Cortex of kidney (tissue), 1 donor: ENCODE measurements at places on chromosomes 2 and 18.

GRCh38 chr2:151423760-151424159 is 14.1 kb downstream of the RIF1 start:
- DNase-seq: no peak

DNA sequence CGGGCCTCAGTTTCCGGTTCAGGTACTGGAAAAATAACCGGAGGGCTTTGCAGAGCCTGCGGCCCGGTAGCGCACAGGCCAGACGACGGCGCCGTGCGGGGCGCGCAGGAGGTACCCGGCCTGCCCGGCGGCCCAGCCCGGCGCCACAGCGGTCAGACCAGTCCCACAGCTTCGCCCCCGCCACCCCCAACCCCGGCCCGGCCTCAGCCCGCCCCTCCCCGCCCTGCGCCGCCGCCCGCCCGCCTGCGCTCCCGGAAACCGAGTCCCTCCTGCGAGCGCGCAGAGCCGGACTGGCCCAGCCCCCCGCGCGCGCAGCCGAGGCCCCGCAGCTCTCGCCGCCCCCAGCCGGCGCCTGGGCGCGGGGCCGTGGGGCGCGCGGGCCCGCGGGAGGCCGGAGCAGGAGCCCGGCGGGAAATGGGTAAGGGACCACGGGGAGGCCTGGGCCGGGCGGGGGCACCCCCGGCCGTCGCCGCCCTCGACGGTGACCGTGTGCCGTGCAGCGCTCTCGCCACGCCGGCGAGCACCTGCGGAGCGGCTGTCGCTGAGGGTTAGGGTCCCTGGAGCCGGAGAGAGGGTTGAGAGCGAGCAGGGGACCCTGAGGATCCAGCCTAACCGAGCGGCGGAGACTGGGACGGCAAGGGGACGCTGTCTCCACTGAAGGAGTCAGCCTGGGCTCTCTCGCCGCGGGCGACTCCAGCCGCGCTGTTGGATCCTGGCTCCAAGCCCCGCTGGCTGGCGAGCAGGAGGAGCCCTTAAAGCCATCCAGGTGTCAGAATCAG is 16.5 kb upstream of the PSD4 start:
- no peak for DNase-seq

GRCh38 chr2:203480623-203481022 is 54.5 kb downstream of the RAPH1 start:
- DNase-seq: no peak

DNA sequence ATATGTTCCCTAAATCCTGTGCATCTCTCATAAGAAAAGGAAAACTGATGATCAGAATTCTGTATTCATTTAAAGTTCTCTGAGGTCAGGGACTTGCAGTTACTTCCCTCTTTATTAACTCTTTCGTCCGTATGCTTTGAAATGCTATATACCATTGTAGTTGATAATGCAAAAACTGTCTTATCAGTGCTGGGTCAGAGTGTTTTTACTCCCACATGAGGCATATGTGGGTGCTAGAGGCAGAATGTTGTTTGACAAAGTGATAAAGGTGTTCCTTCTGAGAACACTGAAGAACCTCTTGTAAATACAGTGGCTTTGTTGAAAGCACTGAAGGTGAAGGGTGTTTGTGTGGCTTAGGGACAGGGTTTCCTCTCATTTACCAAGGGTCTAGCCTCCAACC is 136.5 kb upstream of the NFATC1 start:
- DNase-seq: no peak

GRCh38 chr18:12324991-12325725 is 17.1 kb downstream of the TUBB6 start:
- no peak for DNase-seq

DNA sequence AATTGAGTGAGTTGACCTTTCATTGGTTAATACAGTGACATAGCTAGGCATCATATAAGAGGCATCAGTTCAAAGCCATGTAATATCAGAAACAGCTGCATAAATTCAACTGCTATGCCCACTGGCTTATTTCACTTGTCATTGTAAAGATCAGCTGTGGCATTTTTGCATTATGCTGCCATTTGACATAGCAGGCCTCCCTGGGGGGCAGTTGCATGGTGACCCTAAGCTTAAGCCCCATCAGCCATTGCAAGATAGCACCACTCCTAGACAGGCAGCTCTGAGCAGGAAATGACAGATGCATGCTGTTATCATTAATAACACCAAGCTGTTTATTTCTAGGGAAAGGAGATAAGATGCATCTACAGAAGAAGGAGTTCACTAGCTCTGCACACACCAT is 233.4 kb upstream of the CNTNAP5 start:
- no peak for DNase-seq

DNA sequence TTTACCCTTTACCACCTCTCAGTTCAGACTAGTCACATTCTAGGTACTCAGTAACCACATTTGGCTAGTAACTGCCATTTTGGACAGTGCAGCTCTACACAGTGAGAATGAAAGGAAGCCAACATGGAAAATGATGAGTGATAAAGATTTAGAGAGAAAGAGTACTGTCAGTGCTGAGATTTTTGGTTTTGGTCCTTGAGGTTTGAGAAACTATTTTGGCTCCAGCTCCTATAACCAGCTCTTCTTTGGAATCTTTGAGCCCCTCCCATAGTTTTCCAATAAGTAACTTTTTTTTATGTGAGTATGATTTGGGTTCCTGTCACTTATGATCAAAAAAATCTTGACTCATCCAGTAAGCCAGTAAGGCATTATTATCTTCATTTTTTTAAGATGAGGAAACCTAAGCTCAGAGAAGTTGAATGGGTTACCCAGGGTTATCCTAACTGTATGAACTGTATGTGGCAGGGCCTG is 173.0 kb downstream of the BABAM2 start:
- no peak for DNase-seq

DNA sequence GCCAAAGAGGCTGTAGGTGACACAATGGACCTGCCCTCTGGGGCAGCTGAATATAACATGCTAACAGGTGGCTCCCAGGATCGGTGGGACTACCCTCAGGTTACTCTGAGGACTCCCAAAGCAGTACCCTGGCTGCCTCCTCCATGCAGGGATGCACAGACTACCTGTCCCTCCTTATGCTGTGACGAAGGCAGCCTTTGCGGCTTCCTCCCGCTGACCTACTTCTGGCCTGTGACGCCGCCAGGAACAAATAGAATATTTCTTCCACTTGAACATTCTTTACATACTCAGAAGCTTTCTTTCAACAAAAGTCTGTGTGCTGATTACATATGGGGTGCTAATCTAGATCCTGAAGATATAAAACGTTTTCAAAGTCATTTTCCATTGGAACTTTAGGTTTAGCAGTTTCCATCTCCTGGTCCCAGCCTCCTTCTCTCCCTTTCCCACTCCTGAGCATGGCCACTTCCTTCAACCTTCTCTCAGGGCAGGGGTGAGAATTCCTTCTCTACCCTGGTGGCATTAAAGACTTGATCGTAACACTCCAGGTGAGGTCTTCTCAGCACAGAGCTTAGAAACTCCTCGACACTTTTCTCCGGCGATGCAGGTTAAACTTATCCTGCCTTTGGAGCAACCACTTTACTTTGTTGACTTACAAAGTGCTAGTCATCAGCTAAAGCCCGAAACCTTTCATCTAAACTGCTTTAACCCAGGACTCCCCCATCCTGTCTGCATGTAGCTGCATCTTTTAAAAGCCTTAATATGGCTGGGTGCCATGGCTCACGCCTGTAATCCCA is 58.9 kb upstream of the STK17B start:
- no peak for DNase-seq

GRCh38 chr2:97742381-97742847 is 29.0 kb downstream of the ZAP70 start:
- no peak for DNase-seq

GRCh38 chr18:54775686-54776085 is 52.6 kb upstream of the RAB27B start:
- DNase-seq: no peak

DNA sequence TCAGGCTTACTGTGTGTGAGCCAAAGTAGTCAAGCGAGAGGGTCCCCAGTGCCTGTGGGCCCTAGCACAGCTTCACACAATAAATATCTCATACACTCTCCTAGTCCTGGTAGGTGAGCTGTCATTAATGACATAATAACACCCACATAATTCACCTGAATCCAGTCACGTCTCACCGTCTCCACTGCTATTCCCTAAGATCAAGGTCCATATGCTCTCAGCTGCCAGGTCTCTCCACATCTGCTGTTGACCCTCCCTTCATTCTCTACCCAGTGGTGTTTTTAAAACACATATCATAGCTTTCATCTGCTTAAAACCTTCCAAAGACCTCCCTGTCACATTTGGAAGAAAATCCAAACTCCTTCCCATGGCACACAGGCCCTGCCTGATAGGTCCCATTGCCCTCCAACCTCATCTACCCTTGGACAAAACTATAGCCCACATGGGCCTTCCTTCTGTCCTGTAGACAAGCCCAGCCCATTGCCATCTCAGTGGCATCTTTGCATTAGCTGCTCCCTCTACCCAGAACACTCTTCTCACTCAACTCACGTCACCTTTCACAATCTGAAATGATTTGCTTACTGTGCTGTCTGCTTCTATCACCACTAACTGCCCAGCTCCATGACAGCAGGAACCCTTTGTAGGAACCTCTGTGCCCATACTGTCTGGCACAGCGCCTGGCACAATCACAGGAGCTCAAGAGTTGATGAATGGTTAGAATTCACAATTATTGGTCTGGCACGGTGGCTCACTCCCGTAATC is 7.5 kb downstream of the KCNG3 start:
- DNase-seq: no peak

- DNase-seq: no peak
Measured at GRCh38 chr2:120919771-120920453, 184.2 kb downstream of the GLI2 start.

- no peak for DNase-seq
Measured at GRCh38 chr2:3864943-3865865, 161.8 kb downstream of the DCDC2C start.

DNA sequence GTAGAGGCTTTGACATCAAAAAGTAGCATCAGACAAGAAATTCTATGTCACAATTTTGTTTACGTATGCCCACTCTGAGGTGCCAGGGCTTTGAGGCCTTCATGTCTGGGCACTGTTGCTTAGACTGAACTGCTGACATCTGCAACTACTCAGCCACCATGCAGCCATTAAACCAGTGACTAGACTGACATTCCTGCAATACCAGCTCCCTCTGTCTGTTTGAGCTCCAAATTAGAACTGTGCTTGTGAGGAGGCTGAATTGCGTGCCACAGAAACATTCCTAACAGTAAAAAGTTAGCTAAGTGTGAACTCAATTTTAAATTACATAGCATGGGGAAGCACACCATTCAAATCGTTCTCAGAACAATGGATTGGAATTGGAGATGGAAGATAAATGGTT is 163.2 kb downstream of the INSIG2 start:
- DNase-seq: no peak

DNA sequence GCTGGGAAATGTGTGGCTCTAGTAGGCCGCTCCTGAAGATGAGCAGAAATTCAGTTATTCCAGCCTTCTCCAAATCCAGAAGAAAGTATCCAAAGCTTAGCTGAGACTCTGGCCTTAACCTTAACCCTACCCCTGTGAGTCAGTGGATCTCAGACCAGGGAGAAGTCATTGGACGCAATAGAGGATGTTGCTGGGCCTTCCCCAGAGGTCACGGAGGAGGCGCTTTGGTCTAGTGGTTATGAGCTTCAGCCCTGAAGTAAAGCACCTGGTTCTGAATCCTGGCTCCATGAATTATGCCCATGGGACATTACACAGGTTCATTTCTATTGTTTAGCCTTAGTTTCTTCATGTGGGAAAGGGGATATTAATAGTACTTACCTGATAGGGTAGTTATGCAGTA is 24.0 kb downstream of the PKDCC start:
- no peak for DNase-seq

DNA sequence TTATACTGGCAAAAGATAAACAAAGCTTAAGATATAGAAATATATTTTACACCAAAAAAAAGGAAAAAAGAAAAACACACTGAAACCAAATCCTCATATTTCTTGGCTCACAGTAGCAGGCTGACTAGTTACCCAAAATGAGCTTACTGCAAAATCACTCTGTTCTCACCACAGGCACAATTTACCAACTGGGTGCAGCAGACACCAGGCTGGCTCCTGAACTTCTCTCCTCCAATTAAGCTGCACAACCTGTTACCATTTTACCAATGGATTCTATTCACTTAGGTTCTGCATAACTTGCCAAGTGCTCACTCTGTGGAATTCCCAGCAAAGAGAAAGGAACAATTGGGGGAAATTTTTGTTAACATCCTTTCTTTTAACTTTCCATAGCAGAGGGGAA is 679.3 kb downstream of the ZEB2 start:
- no peak for DNase-seq

DNA sequence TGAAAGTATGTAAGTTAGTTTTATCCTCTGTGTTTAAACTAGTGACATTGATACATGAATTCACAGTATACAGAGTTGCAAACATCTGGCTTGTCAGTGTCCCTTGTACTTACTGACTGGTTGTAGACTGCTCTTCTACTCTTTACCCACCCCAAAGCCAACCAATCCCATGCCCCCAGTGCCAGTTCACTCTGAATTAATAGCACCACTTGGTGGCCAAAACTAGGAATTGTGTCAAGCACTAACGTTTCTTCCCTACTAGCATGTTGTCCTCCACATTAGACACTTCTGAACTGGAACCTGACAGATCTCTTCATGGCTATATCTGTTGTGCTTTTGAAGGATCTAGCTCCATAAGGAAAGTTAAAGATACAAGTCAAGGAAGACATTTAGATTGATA is 27.2 kb upstream of the OTX1 start:
- DNase-seq: no peak

GRCh38 chr18:5693699-5694294 is 150.0 kb upstream of the EPB41L3 start:
- no peak for DNase-seq

GRCh38 chr2:8285081-8285480 is 396.8 kb upstream of the ID2 start:
- no peak for DNase-seq

DNA sequence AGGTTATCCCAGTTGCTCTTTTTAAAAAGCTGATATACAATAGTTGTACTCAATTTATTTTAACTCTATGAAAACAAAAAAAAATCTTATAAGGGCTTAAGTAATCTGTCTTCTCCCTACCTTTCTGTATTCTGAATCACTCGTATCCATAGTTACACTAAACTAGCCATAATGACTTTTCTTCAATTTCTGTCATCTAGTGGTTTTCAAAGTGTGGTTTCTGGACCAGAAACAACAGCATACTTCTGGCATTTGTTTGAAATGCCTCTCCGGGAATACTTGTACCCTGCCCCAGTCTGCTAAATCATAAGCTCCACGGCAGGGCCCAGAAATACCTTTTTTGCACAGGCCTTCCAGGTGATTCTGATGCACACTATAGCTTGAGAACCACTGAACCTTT is 253.6 kb downstream of the LRRTM4 start:
- no peak for DNase-seq
